ENCODE measurements at places on chromosomes 4 and X. TPM values are rescaled to one million over a fixed set of nuclear protein-coding genes. Genes with fewer than 3 reads are reported as not detected.

Gene SSX7
- total RNA-seq, result not detected

DNA sequence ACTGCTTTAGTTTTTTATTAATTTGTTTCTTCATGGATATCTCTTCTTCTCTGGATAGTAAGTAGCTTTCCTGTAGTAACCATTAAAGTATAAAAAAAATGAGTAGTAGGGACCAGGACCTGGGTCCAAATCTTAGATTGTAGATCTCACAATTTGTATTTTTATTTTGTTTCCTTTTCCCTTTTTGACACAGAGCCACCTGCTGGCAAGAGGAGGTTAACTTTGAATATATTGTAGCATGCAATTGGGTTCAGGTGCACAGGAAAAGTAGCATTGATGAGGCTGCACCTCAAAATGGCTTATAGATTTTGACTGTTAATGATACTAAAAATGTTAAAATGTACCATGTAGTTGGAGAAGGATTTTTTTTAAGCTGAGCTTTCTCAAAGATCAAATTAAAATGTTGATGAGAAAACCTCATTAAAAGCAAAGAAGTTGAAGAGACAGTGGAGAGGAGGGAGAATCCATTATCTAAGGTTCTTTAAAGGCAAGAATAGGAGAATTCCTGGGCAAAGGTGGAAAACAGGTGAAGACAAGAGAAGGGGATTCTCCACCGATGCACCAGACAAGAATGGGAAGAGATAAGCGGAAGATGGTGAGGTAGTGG, 48.3 kb upstream of the HPGDS start:
- no peaks in the 10 kb centered on the region for H3K36me3 ChIP-seq
- H3K4me1 ChIP-seq, result no peaks in the 10 kb centered on the region
- no peak overlapping the region for H3K27ac ChIP-seq
- 0 out of 2 replicates have a peak, but pooled peaks cover 2% of the 10 kb centered on the region for H3K27me3 ChIP-seq
- DNase-seq, result no peak

- no peaks in the 10 kb centered on the region for H3K4me1 ChIP-seq
- H3K36me3 ChIP-seq, result no peaks in the 10 kb centered on the region
- H3K4me3 ChIP-seq, result no peak overlapping the region
- H3K27ac ChIP-seq, result no peak overlapping the region
- no peak for DNase-seq
Measured at GRCh38 chrX:24343719-24344118, 16.7 kb upstream of the SUPT20HL1 start.

DNA sequence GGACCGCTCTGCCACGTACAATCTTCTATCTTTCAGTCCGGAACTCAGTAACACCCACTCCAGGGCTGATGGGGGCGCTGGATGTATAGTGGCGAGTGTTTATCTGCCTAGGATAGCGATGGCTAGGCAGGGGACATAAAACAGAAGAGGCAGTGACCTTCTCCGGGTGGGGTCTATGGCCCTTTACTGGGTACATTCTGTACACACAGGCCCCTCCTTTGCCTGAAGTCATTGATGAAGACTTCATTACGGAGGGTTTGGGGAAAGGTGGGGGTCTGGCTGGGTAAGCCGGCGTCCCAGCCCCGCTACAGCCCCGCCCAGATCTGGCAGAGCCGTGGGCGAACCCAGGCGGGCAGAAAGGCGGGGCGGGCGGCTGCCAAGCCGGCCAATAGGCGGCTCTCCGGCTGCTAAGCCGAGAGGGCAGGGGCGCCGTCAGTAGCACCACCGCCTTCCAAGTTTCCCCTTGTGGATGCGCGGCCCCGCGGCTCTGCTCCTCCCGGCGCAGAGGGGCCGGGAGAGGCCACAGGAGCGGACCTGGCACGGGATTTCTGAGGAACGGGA, at the start of gene CHST7:
Gene CHST7 (plus strand): TSS at position 435 of the 561 bp plus-strand sequence. CDS start 167 bp downstream, outside the sequence.
- no peak for DNase-seq
- H3K27me3 ChIP-seq, result no peaks in the 10 kb centered on the region
- H3K4me3 ChIP-seq, result peak within 1 kb of the TSS; percentile 68
- H3K27ac ChIP-seq, result peak within 1 kb of the TSS; percentile 51
- H3K36me3 ChIP-seq, result no peaks in the 10 kb centered on the region
